ENCODE measurements at places on chromosomes 1 and 21.

DNA sequence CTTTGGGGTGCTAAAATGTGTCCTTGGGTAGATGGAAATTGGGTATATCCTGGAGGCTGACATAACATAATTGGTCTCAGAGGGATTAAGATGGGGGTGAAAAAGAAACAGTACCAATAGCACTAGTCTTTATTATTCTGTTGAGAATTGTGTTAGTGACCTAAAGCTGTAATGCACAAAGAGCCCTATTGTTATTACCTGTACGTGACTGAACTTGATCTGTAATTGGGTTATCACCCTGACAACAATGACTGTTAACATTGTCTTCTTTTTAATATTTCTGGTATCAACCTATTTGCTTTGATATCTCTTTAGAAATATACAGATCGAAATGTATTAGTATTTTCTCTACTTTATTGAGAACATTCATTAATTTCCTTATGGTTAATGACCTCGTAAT is 147.6 kb downstream of the NEK7 start:
- DNase-seq = no peak

DNA sequence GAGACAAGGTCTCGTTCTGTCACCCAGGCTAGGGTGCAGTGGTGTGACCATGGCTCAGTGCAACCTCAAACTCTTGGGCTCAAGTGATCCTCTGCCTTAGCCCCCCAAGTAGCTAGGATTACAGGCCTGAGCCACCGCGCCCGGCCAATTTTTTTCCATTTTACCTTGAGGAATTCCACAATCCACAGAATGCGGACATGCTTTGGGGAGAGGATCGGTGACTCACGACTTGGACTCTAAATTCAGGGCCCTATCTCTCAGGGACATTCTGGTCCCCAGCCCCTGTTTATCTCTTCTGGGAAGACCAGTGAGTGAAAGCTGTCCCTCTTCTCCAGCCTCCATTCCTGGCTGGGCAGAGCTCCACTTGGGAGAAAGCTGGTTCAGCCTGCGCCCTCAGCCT is 5.2 kb downstream of the PADI1 start:
- DNase-seq = no peak

DNA sequence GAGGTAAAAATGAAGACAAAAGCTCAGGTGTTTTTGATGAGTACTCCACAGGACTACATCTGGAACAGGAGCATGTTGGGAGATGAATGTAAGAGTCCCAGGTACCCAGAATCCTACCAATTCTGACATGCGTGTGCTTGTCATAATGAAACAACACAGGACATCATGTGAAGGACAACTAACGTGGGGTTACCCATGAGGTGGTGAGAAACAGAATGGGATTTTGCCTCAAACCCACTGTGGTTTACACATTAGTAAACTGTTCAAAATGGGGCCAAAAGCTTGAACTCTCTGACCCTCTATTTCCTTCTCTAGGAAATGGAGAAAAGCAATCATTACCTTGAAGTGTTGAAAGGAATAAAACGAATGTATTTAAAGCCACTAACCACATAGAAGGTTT is 266.2 kb downstream of the RGS7 start:
- DNase-seq = no peak

- no peak for DNase-seq
Measured at GRCh38 chr1:108636876-108637275, 24.0 kb downstream of the HENMT1 start.

DNA sequence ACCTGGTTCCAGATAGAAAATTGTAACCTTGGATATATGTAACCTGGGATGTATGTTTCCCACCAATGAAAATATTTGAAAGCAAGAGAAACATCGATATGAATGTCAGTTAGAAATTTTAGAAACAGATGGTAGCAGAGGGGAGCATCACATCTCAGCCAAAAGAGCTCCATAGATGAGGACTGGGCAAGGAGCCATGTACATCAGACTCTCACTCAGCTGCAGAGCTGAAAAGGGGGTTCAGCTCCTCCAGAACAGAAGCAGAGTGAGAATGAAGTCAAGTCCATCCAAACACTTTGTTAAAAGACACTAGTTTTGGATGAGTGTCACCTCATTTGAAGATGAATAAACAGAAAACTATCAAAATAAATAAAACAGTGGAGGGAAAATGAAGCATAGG is 202.4 kb downstream of the HMCN1 start:
- no peak for DNase-seq

- DNase-seq = peak; percentile 23
Measured at GRCh38 chr1:6325482-6325881, 64.6 kb upstream of the GPR153 start.

- no peak for DNase-seq
Measured at GRCh38 chr1:201681375-201681774, 142.4 kb downstream of the NAV1 start.

- no peak for DNase-seq
Measured at GRCh38 chr1:91054780-91055481, 33.1 kb upstream of the ZNF644 start.

DNA sequence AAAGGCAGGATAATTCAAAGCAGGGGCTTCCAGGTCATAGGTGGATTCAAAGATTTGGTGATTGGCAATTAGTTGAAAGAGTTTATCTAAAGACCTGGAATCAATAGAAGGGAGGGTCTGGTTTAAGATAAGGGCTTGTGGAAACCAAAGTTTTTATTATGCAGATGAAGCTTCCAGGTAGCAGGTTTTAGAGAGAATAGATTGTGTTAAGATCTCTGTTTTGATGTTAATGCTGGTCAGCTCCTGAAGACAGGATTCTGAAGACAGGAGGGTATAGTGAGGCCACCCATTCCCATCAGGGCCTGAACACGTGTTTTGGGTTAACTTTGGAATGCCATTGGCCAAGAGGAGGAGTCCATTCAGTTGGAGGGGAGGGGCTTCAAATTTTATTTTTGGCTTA is 6.1 kb upstream of the PTBP2 start:
- DNase-seq = no peak

DNA sequence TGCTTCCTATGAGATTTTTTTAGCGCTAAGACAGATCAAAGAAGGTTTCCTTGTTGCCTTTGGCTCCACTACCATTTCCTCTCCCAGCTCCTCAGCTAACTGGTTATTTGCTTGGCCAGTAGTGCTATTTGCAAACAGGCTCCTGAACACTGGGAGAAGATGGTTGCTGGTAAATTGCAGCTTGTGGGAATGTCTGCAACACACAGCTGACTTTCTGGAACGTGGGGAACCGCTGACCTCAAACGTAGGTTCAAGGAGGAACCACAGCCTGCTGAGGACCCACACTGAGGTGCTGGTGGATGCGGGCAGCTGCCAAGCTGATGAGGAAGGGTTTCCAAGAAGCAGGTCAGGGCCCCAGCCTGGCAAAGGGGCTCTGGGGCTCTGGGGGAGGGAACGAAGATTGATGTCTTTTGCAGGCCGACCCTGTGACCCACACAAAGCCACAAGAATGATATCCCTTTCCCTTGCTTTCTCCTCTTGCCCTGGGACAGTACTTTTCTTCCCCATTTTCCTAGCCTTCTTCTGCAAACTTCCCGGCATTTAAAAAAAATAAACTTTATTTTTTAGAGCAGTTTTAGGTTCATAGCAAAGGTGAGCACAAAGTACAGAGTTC is 24.8 kb downstream of the GNG4 start:
- peak; percentile 41 for DNase-seq

- DNase-seq = no peak
Measured at GRCh38 chr1:64921771-64922170, 44.6 kb downstream of the JAK1 start.

- no peak for DNase-seq
Measured at GRCh38 chr1:182122913-182123260, 61.4 kb upstream of the ZNF648 start.

GRCh38 chr1:89361681-89362080 is 2.2 kb upstream of the GBP6 start:
- DNase-seq = no peak

- no peak for DNase-seq
Measured at GRCh38 chr1:21254335-21254951, 35.8 kb downstream of the ECE1 start.

DNA sequence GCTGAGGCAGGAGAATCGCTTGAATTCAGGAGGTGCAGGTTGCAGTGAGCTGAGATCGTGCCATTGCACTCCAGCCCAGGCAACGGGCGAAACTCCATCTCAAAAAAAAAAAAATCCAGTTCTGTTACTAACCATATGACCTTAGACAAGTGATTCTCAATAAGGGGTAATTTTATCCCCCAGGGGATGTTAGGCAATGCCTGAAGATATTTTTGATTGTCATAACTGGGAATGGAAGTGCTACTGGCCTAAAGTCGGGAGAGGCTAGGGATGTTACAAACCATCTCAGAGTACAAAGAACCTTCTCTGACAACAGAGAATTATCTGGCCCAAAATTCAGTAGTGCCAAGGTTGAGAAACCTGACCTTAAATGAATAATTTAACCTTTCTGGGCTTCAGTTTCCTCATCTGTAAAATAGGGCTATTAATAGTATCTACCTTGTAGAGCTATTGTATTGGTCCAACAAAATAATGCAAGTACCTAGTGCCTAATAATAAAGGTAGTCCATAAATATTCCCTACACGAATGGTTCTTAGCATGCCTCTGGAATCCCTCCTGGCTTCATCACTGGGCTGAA is 5.8 kb upstream of the LMNA start:
- no peak for DNase-seq

DNA sequence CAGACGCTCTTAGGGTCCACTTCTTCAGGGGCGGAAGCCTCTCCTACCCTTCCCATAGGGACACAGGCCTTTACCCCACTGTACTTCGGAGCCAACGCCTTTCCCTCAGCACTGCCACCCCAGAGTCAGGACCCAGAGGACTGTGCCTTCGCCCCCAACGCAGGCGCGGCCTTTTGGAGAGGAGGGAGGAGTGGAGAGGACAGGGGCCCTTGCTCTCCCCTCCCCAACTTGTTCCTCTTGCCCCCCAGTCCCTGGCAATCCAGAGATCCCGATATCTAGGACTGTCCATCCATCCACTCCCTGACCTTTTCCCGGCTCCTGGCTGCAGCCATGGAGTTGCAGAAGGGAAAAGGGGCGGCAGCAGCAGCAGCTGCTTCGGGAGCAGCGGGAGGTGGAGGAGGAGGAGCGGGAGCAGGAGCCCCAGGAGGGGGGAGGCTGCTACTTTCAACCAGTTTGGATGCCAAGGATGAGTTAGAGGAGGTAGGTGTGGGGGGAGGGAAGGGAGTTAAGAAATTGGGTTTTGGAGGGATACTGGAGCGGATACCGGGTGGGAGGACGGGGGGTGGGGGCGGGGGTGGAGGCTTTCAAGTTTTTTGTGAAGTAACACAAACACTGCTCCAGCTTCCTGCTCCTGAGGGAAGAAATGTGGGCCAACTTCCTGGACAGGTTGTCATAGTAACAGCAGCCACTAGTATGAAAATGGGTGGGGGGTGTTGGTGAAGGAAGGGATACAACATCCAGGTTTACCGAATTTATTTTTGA is 636 bp downstream of the INTS3 start:
- no peak for DNase-seq

- no peak for DNase-seq
Measured at GRCh38 chr1:56447823-56448222, 131.5 kb downstream of the PLPP3 start.

DNA sequence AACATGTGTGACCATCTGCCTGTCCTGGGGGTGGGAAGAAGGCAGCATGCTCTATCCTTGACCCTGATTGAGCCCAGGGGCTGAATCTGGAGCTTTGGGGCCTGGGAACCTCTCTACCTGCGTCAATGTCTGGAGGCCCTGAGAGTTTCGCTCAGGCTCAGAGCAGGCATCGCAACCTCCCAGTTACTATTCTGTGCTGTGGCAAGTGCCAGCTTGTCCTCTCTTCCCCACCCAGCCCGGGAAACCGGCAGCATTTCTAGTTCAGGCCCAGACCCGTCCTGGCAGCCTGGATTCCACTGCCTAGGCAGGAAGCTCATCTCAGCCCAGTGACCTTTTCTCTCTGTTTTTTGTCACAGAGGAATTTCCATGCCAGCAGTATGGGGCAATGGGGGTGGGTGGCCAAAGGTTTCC is 10.0 kb upstream of the IRF6 start:
- no peak for DNase-seq

- DNase-seq = no peak
Measured at GRCh38 chr1:7478809-7479499, 292.1 kb upstream of the VAMP3 start.

- peak; percentile 81 for DNase-seq
Measured at GRCh38 chr1:185477638-185478580, 160.9 kb upstream of the IVNS1ABP start.

DNA sequence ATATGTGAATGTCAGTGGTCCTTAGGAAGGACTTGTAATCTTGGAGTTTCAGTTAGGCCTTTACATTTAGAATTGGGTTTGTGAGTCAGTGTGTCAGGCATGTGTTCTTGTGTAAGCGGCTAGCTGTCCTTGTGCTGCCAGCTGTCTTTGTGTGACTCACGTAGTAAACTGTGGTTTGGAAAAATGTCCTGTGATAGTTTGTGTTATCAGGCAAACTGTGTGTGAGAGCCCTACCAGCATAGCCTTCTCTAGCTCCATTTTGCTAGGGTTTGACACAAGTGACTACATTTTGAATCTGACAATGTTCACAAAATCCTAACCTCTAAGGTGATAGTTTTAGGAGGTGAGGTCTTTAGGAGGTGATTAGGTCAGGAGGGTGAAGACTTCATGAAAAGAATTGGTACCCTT is 6.9 kb upstream of the SLC35D1 start:
- DNase-seq = no peak

GRCh38 chr1:91564888-91565701 is 64.4 kb downstream of the CDC7 start:
- no peak for DNase-seq

GRCh38 chr1:1605724-1606123 is 5.8 kb upstream of the FNDC10 start:
- DNase-seq = no peak

- no peak for DNase-seq
Measured at GRCh38 chr1:229185963-229186362, 84.9 kb upstream of the RAB4A start.

GRCh38 chr1:220786057-220786336 is 716 bp upstream of the MTARC1 start:
- DNase-seq = no peak

- no peak for DNase-seq
Measured at GRCh38 chr1:23568608-23569383, 9.5 kb upstream of the ID3 start.

DNA sequence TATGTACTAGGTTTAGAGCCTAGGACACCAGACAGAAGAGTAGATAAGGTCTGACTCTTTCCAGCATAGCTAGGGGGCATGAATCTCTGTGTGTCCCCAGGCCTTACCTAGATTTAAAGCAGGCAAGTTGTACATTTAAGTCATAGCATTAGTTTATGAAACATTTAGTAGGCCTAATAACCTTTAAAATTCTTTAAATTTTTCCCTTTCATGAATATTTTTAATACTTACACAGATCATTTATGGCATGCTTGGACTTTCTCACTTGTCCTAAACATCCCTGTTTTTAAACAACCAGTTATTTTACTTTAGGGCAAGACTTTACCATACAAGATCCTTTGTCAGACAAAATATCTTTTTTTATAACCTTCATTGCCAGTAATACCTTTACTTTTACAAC is 258.4 kb upstream of the ZRANB2 start:
- DNase-seq = no peak

- DNase-seq = no peak
Measured at GRCh38 chr1:44929531-44929930, 56.9 kb downstream of the EIF2B3 start.

DNA sequence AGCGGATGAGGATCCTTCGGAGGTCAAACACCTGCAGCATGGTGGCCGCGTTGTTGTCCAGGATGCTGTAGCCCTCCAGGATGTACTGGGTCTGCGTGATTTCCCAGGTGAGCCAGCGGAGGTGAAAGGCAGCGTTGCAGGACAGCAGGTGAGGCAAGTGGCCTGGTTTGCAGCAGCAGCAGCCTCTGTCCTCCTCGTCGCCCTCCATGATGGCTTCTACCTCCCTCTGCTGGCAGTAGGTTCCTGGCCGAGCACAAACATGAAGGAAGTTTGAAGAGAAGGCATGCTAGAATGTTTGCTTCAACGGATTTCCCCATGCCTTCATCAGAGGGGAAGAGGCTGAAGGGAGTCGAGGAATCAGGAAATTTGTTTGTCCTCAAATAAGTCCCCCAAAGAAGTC is 74.7 kb downstream of the NTPCR start:
- peak; percentile 80 for DNase-seq
